GM13976 (cell line): ENCODE measurements at places on chromosomes 4 and X.

DNA sequence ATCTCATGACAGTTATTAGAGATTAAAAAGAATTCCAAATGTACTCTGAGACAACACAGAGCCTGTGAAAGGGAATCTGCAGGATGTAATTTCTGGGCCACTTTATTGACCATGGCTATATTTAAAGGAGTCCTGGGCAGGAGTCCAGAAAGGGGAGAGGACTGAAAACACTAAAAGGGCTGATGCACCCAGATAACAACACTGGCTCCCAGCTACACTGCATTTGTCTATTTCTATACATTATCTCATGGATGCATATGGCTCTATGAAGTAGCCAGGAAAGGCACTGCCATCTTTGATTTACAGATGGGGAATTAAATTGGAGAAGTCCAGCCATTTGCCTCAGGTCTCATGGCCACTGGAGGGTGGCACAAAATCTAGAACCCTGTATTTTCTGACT lies 56.0 kb downstream of the MED28 start:
- DNase-seq, result no peak

DNA sequence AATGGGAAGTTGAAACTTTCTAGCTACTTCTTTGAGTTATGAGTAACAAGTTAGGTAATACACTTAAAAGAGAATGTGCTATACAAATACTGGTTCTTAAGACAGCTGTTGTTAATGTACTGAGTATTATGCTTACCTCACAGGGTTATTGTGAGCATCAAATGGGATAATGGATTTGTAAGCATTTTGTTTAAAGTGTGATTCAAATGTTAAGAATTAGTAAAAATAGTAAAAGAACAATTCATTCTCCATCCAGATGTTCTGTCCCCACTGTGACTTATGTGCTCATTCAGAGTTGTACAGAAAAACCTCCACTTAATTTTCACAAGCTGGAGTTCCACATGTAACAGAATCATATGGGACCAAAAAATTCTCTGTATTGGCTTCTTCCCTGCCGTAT lies 63.6 kb downstream of the AR start:
- DNase-seq, result no peak

DNA sequence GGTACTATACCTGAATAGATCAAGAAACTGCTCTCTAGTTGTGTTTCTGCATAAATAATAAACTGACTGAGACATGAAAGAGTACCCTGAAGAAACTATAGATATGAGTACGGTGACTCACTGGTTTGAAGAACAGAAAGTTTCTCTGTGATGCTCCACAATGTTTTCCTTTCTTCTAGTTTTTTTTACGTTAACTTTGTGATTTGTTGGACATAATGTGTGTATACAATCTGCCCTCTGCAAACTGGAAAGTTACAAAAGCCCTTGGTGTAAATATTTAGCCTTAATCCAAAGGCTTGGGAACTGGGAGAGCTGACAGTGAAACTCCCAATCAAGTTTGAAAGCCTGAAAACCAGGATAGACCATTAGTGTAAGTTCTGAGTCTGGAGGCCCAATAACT lies 31.6 kb upstream of the PAPSS1 start:
- no peak for DNase-seq

GRCh38 chrX:100625985-100626491 lies 10.6 kb downstream of the TSPAN6 start:
- DNase-seq, result peak; percentile 55

DNA sequence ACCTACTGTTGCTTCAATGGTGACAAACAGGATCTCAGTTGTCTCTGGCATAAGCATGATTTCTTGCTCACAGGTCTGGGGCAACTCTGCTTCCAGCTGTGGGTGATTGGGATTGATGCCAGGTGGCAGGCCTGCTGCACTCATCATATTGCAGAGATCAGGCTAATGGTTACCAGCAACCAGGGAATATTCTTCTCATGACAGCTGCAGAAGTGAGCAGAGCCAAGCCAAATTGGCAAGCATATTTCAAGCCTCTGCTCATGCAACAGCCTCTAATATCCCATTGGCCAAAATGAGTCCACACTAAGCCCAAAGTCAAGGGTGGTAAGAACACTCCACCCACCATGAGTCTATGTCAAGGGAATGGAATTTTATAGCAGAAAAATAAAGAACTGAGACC lies 26.7 kb upstream of the TBC1D19 start:
- DNase-seq, result no peak

DNA sequence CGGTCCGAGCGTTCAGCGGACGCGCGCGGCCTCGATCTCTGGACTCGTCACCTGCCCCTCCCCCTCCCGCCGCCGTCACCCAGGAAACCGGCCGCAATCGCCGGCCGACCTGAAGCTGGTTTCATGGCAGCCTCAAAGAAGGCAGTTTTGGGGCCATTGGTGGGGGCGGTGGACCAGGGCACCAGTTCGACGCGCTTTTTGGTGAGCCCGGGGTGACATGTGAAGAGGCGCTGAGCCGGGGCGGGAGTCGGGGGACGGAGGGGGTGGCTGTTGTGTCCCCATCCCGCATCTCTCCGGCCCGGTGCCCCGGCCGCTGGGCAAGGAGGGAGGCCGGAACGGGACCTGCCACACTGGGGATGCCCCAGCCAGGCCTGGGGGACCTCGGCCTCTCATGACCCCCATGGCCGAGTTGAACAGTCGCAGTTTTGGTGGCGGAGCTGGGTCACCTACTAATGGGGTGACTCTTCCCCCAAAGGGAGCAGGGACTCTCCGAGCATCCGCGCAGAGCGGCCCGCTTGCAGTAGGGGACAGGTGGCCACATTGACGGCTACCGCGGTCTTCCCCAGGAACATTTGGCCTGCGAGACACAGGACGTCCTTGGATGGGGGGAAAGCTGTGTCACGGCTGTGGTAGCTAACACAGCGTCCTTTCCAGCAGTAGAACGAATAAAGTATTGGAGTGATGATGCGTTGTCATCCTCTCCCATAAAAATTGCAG lies at the start of gene GK:
Gene GK, plus strand, starts transcription at position 9 of the 717 bp plus-strand sequence. Its CDS starts 115 bp downstream, at position 124.
- DNase-seq, result peak; percentile 24

DNA sequence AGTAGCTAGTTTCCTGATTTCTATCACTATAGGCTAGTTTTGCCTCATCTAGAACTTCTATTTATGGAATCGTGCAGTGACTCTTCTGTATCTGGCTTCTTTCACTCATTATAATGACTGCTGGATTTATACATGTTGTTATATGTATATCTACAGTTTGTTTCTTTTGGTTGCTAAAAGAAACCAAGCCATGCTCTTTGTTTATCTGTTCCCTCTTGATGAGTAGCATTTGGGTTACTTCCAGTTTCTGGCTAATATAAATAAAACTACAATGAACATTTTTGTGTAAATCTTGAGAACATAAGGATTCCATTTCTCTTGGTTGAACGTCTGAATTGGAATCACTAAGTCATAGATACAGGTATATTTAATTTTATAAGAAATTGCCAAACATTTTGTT lies 73.9 kb downstream of the ARHGAP24 start:
- no peak for DNase-seq

DNA sequence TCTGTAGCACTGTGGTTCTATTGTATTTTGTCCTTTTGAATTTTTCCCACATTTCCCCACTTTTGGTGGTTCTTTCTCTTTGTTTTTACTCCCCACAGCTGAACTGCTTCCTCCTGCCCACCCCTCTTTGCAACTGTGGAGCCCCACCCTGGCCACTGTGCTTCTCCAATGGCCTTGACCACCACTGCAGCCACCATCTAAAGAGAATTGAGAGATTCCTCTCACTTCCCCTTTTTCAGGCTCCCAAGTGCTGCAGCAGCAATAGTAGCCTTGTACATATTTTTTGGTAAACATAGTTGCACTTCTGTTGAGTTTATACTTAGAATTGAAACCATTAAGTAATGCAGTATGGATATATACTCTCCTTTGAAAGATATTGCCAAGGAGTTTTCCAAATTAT lies 51.3 kb upstream of the FRMPD3 start:
- DNase-seq, result peak; percentile 3

DNA sequence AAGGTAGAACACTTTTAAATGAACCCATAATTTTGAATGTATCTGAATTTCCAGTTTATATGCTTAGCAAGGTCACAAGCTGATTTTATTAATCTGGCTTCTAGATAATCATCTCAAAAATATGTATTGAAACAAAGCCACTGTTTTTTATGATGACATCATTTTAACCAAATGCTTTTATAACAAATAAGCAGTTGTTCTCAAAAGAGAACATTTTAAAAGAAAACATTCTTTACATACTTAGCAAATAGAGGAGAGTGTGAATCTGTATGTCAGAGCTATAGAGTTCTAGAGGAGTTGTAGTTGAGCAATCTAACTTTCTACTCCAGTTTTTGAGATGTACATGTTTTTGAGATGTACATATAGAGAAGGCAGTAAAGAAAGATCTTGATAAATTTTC lies 42.5 kb downstream of the LAMP2 start:
- no peak for DNase-seq

- DNase-seq, result no peak
Measured at GRCh38 chr4:78630615-78631014, 79.0 kb downstream of the ANXA3 start.

- no peak for DNase-seq
Measured at GRCh38 chr4:152828122-152828521, 48.4 kb downstream of the ARFIP1 start.

- DNase-seq, result no peak
Measured at GRCh38 chrX:66015152-66015831, 24.6 kb downstream of the VSIG4 start.

GRCh38 chrX:41526925-41527324 lies 79.8 kb downstream of the NYX start:
- DNase-seq, result no peak

GRCh38 chrX:69158166-69158980 lies 6.9 kb downstream of the PJA1 start:
- peak; percentile 58 for DNase-seq

DNA sequence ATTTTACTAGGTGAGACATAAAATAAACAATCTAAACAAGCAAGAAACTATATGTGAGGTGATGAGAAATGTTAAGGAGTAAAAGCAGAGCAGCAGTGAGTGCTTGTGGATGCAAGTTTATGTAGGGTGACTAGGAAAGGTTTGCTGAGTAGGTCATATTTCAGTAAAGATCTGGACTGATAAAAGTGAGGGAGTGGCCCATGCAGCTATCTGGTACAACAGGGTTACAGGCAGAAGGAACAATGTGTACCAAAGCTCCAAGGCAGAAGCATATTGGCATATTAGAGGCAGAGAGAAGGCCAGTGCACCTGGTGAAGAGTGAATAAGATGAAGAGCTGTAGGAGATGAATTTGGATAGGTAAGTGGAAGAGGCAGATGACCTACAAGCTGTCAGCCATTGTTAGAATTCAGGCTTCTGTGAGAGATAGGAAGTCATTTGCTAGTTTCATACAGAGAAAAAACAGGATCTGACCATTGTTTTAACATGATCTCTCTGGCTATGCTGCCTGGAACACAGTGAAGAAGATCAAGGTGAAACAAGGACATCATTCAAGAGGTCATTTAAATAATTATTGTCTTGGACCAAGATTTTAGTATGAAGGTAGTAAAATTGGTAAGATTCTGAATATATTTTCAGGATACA lies 274.6 kb downstream of the ANKRD50 start:
- no peak for DNase-seq

GRCh38 chr4:144711700-144712456 lies 65.9 kb downstream of the HHIP start:
- no peak for DNase-seq

- peak; percentile 71 for DNase-seq
Measured at GRCh38 chr4:3485011-3485791, 22.1 kb downstream of the DOK7 start.
